ENCODE measurements at places on chromosomes 4 and X.
A peak's percentile ranks its signal among the peaks of the same experiment; 100 is the strongest.

GRCh38 chr4:74327762-74328161 lies 19.5 kb downstream of the EPGN start:
- DNase-seq: no peak

DNA sequence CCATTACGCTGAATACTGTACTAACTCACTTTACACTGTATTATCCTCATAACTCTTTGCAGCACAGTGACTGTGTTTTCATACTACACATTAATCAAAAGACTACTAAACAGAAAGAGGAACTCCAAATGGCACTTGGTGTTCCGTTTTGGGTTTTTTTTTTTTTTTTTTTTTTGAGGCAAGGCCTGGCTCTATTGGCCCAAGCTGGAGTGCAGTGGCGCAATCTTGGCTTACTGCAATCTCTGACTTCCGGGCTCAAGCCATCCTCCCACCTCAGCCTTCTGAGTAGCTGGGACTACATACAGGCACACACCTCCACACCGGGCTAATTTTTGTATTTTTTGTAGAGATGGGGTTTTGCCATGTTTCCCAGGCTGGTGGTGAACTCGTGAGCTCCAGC lies 10.7 kb downstream of the KLHL8 start:
- no peak for DNase-seq

- DNase-seq: peak; percentile 7
Observed at GRCh38 chr4:83282049-83282535, 2.5 kb downstream of the COQ2 start.

DNA sequence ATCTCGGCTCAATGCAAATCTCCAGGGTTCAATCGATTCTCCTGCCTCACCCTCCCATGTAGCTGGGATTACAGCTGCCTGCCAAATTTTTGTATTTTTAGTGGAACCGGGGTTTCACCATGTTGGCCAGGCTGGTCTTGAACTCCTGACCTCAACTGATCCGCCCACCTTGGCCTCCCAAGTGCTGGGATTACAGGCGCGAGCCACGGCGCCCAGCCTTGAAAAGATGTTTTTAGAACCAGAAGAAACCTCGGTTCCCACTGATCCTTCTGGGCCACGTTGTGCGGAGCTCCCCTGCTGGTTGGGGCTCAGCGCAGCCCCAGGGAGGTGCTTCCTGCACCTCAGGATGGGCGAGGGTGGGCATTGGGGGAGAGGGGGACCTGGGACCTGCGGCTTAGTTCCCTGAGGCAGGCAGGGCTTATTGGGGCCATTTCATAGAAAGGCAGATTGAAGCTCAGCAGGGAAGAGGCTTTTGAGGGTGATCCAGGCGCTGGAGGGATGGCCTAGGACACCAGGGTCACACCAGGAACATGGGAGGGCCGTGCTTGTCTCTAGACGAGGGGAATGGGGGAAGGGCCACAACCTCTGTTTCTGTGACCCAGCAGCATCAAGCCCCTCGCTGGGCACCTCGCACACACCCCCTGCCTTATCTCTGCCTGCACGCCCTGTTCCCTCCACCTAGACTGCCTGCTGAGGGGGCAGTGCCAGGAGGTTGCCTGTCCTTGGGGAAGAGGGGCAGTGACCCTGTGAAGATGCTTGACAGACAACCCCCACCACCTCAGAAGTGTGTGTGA lies 6.3 kb upstream of the ADD1 start:
- no peak for DNase-seq

- DNase-seq: peak; percentile 1
Observed at GRCh38 chrX:46376246-46376885, 168.9 kb downstream of the ZNF674 start.

DNA sequence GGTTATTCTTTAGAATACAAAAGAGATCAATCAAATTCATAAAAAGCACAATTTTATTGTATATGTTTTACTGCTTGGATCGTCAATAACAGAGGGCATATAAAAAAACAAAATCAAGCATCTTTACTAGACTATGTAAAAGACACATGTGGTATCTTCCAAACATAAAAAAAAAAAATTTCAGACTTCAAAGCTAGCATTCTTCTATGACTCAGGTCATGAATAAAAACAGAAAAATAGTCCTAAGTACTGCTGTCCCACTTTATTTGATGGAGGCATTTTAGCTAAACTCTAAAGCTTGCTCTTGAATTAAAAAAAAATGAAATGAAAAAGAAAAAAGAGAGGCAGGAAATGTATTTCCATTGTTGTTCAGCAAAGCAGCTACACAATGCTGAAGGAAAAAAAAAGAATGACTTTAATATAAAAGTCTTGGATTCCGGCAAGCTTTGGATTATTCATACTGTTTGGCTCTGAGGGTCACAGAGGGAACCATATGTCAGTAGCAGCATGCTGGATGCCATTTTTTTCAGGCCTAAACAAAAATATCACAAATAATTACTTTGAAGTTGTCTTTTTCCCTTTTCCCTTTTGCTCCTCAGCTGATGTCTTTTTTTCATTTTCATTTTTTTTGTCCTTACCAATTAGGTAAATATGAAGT lies 249.1 kb upstream of the DIAPH2 start:
- DNase-seq: no peak

- DNase-seq: no peak
Observed at GRCh38 chrX:23938690-23939089, 30.9 kb downstream of the CXorf58 start.

- no peak for DNase-seq
Observed at GRCh38 chrX:97060020-97060419, 176.3 kb downstream of the RPA4 start.

DNA sequence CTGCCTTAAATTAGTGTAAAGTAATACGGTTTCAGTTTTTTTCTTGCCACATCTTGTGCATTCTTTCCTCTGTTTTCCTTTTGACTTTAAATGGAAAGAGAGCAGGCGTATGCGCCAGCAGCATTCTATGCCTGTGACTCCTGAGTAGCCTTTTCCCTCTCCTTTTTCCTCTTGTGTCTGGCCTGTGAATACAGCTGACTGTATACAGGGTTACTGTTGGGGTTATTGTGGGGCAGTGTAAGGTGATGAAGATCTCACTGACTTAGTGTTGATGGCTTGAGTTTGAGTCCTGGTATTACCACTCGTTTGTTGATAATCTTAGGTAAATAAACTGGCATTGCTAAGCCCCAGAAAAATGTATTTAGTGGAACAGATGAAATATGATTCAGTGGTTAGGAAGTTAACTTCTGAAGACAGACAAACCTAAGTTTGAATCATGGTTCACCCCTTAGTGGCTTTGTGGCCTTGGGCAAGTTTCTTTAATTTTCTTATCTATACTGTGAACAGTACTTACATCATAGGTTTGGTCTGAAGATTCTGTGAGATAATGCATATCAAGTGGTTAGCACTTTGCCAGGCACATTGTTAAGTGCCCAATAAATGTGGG lies 105.1 kb downstream of the FNIP2 start:
- DNase-seq: peak; percentile 25

- no peak for DNase-seq
Observed at GRCh38 chr4:182680234-182680653, 236.9 kb downstream of the DCTD start.

- no peak for DNase-seq
Observed at GRCh38 chr4:47469951-47470350, 6.4 kb upstream of the COMMD8 start.

DNA sequence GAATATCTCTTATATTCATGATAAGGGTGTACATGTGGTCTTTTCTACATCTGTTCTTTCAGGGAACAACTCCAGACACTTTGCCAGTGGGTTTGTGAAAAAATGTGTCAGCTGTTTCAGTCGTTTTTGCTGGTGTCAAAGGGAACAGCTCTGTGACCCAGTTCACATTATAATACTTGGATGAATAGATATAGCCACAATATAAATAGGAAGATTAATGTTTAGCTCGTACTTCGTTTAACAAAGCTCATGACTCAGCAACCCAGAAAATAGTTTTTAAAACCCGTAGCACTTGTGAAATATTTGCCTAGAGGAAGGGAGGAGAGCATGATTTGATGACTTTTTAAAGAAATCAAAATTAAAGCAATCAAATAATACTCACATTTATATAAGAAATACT lies 7.9 kb downstream of the LIAS start:
- no peak for DNase-seq

DNA sequence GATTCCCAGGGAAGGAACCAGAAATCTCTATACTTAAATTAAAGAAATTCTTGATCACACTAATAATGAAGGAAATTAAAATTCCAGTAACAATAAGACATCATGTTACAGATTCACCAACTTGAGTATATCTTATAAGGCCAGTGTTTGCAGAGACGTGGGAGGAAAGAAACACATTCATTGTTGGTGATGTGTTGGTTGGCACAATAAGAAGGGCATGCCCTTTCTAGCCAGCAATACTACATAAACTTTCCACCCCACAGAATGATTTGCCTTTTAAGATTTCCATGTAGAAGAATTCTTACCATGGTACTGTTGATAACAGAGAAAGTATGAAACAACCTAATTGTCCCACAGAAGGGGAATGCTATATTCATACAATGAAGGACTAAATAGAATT lies 581.5 kb downstream of the STIM2 start:
- no peak for DNase-seq

GRCh38 chr4:15410750-15411149 lies 17.1 kb upstream of the C1QTNF7 start:
- no peak for DNase-seq

DNA sequence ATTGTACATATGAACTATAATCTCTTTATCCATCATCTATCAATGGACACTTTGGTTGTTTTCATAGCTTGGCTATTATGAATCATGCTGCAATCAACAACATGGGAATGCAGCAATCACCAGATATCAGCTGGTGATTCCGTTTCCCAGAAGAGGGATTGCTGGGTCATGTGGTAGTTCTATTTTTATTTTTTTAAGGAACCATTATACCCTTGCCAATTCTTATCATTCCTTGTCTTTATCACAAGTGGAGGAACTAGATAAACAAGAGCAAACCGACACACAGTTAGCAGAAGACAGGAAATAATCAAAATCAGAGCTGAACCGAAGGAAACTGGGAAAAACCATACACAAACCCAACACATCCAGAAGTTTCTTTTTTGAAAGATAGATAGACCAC lies 14.5 kb upstream of the LNX1 start:
- no peak for DNase-seq

DNA sequence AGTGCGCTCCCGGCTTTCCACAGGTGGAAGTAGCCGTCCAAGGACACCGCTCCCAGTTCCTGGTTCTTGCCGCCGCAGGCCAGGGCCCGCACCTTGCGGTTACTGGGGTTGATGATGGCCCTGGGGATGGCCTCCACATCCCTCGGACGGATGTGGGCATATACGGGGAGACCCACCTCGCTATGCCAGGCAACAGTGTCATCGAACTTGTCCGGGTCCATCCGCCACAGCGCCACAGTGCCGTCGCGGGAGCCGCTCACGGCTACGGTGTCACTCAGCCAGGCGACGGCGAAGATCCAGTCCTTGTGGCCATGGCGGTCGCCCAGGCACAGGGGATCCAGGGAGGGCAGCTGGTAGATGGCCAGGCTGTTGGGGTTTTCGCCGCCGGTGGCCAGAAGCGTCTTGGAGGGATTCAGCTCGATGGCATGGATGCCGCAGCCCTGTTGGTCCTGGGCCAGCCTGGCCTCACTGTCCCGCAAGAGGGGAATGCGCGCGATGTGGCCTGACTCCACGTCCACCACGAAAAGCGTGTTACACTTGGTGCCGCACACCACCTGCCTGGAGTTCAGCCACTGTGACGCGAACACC lies 795 bp downstream of the DCAF12L1 start:
- no peak for DNase-seq
